CD4-positive, alpha-beta T cell treated with Interleukin-2 at 100 ng/mL for 4 hours (primary cell): ENCODE measurements at places on chromosomes 13 and 19.

GRCh38 chr19:2800506-2800905, 15.2 kb downstream of the THOP1 start:
- no peak for DNase-seq

GRCh38 chr13:84500016-84500415, 617.7 kb upstream of the SLITRK1 start:
- no peak for DNase-seq

- peak; percentile 79 for DNase-seq
Measured at GRCh38 chr19:3986260-3987041, 1.2 kb upstream of the EEF2 start.

DNA sequence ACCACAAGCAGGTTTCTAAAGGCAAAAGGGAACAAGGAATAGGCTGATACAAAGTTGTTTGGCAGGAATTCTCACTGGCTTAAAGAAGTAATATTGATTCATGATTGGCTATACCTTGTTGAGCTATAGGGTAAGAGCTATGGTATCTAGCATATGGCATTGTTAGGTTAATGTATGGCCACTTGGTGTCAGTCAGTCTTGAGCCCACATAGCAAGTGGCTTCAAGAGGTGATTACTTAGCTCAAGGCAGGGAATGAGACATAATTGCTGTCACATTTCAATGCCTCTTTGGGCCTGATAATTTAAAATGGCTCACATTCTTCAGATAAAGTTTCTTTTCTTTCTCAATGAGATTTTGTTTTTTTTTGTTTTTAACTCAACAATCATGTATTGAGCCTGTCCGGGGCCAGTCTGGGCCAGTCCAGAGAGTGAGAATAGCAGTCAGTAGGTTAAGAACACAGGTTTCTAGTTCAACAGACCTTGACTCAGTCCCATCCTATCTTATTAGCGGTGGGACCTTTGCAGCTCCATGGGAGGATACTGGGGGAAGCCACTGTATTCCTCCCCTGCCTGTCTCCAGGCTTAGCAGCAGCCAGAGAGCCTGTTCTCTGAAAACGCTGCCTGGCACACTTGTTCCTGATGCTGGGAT, 45.8 kb upstream of the RCBTB2 start:
- no peak for DNase-seq

DNA sequence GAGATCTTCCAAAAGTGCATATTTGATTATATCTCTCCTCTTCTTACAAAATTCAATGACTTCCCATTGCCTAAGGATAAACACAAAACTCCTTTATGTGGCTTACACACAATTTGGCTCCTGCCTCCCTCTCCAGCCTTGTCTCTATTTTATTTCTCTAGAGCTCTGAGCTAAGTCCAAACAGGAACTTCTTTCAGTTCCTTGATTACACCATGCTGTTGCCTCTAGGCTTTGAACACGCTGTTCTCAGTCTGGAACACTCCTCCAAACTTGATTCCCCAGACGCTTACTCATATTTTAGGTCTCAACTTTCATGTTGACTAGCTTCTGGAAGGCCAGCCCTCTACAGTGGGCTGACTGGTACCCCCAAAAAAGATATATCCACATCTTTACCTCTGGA, 258.5 kb downstream of the COG6 start:
- DNase-seq, result no peak

DNA sequence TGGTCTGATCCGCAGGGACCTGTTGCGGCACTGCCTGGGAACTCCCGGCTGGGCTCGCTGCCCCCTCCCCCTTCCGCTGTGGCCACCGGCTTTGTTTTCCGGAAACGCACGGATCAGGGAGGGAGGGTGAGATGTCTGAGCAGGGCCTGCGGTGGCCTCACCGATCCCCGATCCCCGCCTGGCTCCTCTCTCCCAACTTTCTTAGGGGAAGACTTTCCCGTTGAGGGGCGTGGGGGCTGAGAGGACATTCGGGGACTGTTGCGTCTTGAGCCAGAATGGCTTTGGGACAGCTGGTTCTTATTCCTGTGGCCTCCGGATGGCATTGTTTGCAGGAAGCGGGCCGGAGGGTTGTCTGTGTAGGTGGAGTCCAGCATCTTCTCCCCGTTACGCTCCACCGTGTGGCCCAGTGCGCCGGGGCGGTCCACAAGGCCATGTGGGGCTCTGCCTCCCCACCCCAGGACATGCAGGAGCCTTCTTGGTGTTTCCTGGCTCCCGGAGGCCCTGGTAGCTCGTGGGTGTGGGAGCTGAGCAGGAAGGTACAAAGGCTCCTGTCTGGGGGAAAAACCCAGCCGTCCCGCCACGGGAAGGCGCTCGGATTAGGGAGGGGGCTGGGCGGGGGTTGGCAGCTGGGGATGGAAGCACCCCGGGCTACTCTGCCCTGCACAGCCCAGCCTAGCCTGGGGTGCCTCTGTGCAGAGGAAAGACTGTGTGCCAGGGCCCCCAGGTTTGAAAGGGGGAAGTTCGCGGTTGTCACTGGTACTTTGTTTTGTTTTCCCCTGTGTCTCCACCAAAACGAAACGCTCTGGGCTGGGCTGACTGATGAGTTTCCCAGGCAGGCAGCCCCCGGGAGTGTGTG, 1.3 kb downstream of the CSNK1G2 start:
- peak; percentile 69 for DNase-seq

GRCh38 chr13:34216256-34216655, 398.3 kb downstream of the RFC3 start:
- no peak for DNase-seq

GRCh38 chr19:11227195-11227886, 12.1 kb upstream of the ANGPTL8 start:
- no peak for DNase-seq

DNA sequence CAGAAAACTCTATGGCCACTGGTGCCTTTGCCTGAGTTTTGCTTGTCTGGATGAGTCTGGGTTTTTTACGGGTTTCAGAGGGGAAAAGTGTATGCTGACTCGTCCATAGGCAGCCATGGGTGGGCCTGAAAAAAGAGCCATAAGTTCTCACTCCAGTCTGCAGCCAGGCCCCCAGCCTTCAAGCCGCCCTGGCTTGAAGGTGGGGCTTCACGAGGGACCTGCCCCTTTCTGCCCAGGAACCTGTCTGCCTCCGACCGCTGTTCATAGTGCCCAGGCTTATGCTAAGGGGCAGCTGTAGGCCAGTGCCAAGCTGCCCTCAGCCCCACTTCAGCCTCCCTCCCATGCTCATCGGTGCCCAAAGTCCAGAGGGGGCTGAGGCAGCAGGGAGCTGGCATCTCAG, 385.2 kb downstream of the PCDH9 start:
- DNase-seq, result no peak

DNA sequence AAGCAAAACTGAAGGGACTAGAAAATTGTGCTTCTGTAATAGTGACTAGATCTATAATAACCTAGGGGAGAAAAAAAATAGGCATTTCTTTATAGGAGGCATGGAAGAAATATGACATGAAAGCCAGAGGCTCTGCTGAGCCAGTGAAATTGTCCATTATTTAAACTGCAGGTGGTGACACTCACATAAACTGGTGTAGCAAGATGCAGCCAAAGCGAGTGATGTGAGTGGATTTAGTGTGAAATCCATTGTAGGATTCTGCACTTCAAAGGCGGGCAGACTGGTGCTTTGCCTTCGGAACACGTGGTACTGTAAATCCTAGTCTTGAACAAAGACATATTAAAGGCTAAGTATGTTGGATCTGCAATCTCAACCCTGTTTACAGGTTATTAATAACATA, 361.9 kb downstream of the TBC1D4 start:
- DNase-seq, result no peak

DNA sequence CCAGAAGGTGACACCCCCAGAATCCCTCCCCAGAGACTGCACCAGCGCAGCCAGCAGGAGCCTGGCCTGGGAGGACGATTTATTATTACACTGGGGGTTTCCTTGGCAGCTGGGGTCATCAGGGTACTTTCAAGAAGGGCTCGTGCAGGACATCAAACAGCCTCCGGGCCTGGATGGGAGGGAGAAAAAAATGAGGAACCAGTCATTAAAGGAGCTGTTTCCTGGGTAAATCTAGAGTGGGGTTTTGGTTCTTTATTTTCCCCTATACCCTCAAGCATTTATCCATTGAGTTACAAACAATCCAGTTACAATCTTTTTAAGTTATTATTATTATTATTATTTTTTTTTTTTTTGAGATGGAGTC, 3.1 kb downstream of the POLR1G start:
- DNase-seq, result no peak

DNA sequence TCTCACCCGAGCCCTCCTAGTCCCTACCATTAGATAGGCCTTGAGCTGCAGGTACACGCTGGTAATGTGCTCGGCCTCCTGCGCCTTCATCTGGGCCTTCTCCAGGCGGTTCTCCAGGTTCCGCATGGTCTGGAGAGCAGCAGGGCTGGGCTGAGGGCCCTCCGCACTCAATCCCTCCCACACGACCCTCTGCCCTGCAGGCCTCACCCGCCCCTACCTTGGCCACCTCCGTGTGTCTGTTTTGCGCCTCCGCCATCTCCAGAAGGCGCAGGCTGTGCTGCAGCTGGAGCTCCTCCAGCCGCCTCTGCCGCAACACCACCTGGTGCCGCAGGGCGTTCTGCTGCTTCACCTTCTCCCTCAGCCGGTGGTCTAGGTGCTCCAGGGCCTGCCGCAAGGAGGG, 7.5 kb upstream of the RGL3 start:
- no peak for DNase-seq

DNA sequence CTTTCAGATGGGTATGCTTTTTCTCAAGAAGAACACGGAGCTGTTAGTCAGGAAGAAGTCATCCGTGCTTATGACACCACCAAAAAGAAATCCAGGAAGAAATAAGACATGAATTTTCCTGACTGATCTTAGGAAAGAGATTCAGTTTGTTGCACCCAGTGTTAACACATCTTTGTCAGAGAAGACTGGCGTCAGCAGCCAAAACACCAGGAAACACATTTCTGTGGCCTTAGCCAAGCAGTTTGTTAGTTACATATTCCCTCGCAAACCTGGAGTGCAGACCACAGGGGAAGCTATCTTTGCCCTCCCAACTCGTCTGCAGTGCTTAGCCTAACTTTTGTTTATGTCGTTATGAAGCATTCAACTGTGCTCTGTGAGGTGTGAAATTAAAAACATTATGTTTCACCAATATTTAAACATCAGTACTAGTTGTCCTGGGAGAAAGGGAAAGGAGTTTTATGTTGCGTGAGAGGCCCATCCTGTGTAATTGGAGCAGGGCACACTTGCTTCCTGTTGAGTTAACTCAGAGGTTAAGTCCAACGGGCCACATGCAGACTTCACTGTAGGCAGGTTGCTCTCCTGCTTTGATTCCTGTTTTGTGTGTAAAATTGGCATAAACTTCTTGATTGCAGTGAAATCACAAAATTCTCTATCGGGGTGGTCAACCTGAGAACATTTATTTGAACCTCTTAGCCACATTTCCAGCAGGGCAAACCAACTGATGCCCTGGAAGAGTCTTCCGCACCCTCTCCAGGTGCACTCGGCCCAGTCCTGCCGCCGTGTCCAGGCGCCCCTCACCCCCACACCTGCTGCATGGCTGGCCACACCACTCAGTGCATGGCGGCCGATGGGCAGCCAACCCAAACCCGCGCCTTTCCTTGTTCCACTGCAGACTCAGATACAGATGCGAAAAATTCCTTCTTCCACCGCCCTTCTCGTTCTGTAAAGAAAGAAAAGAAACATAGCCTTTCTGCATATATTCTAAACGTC, 31.6 kb downstream of the SHISA2 start:
- DNase-seq, result no peak

- peak; percentile 29 for DNase-seq
Measured at GRCh38 chr19:16261584-16262368, 62.9 kb upstream of the KLF2 start.

- no peak for DNase-seq
Measured at GRCh38 chr19:11322269-11323024, 17.0 kb downstream of the RAB3D start.

DNA sequence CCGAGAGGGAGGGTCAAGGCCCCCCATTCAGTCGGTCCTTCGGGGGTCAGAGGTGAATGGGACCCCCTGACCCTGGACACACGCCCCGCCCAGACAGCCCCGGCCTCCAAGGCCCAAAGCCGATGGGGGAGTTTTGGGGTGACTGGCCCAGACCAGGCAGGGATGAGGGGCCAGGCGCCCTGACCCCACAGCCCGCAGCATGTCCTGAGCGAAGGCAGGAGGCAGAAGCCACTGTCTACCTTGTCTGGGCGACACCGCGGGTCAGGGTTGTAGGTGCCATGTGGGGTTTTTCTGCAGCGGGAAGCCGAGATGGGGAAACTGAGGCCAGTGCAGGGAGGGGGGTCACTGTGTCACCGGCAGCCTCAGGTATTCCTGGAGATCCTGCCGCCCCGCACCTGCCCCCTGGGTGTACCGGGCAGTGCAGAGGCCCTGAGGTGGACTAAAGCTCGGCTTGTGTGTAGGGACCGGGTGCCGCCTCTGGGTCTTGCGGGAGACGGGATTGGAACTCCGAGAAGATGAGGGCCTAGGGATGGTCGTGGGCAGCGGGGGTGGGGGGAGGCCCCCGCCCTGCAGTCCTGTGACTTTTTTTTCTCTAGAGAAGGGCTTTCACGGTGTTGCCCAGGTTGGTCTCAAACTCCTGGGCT, 8.5 kb downstream of the ARID3A start:
- no peak for DNase-seq

DNA sequence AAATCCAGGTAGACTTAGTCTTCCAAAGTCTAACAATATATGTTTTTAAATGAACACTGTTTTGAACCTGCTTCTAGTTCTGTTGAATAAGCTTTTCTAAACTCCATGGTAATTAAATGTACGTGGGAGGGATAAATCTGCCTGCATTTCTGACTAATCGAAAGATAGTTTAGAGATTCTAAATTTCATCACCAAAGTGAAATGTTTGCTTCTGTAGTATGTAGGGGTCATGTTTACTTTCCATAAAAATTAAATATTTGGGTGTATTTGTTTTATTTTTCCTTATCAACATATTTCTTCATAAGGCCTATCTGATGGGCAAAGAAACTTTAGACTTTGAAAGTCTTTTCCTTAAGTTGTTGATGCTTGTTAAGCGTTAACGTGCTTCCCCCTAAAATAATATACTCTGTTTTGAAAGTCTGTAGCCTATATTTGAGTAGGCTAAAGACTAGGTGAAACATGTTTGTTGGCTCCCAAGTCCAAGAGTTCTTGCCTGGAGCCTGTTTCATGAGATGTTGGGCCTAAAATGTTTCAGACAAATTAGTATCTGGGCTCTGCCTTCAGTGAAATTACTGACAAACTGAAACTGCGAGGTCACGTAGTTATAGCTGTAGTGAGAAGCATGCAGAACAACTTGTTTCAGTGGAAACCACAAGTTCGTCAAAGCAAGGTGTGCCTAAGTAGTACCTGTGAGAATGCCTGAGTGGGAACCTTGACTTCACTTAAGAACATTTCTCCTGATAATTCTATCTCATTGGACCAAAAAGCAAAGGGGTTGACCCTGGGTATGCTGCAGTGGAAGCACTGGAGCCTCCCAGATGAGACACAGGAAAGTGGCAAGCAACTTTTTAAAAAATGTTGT, 126.2 kb downstream of the LMO7 start:
- peak; percentile 41 for DNase-seq

DNA sequence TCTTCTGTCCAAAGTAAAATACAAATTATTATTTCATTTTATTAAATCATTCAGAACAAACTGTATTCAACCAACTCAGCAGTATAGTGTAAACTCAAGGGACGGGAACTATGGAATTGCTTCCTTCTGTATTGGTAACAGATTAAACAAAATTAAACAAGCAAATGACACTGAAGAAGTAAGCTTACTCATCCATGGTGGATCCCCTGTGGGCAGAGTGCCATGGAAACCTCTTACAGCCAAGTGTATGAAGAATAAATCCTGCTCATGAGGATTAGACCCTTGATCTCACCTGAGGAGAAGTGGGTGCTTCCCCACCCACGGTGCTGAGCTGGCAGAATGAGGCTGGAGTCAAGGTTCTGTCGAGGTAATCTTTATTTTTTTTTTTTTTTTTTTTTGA, 18.0 kb upstream of the RFXAP start:
- no peak for DNase-seq
